Muscle of arm (tissue), 14 donors: ENCODE measurements at places on chromosomes 1 and 21.

DNA sequence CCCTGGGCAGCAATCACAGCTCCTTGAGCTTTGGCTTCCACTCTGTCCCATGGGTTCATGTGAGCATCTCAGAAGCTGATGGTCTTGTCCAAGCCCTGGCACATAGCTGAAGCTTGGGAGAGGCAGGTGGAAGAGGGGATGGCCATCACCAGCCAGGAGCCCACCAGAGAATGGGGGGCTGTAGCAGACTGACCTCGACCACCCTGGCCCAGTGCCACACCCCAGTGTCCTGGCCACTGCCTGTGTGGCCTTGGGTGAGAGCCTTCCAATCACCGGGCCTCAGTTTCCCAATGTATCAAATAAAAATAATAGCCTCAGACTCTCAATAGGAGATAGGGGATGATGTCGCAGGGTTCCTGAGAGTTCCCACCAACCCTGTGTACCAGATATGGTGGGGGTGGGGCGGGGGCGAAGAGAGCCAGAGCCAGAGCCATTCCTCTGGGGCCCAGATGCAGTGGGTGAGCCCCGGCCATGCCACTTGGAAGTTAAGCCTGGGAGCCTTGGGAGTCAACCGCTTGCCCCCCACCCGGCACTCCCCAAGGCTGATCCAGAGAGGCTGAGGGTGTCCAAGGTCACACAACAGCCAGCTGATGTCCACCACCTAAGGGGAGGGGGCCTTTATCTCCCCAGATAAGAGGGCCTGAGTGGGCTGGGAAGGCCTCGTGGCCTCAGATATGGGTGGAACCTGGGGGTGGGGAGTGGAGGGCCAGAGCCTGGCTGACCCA lies 9.3 kb upstream of the EDN2 start:
- DNase-seq: no peak

DNA sequence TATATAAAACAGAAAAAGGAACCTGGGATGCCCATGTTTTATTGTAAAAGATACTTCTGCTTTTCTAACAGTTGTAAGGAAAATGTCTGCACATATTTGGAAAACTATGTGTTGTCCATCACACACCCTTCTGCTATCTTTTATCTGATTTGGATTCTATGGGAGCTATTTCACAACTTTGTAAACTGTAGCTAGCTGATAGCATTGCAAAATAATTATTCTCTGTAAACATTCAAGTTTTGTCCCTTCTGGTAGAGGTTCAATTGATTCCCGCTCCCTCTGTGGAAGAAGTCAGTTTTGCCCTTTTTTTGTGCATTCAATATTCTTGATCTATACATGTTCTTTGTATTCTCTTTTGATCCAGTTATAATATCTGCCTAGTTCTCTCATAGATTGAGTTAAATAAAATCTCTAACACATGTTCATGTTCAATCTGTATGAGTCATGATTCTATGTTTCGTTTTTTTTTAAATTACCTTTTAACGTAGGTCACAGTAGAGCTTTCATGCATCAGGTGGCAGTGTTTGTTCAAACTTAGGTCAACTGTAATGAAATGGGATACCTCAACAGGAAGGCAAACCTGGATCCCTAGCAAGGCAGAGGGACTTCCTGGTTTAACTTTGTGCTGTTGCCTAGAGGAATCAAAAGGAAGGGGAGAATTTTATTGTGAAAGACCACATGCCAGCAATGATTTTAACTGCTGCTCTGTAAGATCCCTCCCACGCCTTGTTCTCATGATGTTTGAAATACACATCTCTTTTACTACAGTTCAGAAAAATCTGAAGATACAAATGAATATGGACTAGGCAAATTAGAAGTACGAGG lies 26.0 kb upstream of the BCL9 start:
- no peak for DNase-seq

- DNase-seq: no peak
Observed at GRCh38 chr1:76279101-76279748, 204.7 kb downstream of the ST6GALNAC3 start.

DNA sequence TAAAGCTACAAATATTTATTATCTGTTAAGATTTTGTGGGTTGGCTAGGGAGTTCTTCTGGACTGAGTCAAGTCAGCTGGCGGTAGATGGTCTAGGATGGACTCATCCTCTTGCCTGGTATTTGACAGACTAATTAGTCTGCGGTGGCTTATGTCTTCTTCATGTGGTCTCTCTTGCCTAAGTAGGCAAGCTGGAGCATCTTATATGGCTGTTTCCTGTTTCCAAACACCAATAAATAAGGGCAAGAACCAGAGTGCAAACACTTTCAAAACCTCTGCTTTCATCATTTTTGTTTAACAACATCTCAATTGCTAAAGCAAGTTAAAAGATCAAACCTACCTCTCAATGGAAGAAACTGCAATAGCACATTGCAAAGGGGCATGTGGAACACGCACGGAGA lies 484.8 kb downstream of the PTPRC start:
- DNase-seq: no peak

GRCh38 chr1:22626237-22627157 lies 9.9 kb upstream of the C1QA start:
- no peak for DNase-seq

- DNase-seq: no peak
Observed at GRCh38 chr21:26756491-26757159, 88.6 kb downstream of the ADAMTS1 start.

DNA sequence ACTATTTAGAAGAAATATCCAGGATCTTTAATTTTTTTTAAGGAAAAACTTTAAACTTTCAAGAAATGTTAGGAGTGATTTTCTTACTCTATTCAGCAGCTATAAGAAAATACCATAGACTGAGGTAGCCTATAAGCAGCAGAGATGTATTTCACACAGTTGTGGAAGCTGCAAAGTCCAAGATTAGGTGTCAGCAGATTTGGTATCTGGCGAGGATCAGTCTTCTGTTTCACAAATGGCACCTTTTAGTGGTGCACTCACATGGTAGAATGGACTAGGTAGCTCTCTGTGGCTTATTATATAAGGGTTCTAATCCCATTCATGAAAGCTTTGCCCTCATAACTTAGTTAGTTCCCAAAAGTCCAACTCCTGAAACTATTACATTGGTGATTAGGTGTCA lies 207.4 kb downstream of the NCAM2 start:
- no peak for DNase-seq

DNA sequence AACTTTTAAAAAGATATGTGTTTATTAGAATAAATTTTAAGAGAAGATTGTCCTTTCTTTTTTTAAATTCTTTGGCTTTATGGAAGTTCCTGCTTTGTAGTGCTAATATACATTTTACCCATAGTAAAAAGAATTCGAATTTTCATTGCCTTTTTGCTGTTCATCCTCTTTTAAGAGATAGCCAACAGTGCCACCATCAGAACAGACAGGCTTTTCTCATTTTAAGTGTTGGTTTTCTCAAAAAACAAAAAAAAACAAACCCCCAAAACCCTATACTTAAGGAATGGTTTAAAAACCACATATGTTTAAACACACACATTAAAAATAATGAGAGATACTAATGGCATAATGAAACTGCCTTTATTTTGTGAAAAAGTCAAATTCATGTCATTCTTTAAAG lies 118.8 kb downstream of the NEK7 start:
- no peak for DNase-seq
